Fibroblast of mammary gland (primary cell): ENCODE measurements at places on chromosomes 7 and 10.
A peak's percentile ranks its signal among the peaks of the same experiment; 100 is the strongest.

- DNase-seq = peak; percentile 96
Measured at GRCh38 chr10:119658274-119658673, 7.1 kb downstream of the BAG3 start.

DNA sequence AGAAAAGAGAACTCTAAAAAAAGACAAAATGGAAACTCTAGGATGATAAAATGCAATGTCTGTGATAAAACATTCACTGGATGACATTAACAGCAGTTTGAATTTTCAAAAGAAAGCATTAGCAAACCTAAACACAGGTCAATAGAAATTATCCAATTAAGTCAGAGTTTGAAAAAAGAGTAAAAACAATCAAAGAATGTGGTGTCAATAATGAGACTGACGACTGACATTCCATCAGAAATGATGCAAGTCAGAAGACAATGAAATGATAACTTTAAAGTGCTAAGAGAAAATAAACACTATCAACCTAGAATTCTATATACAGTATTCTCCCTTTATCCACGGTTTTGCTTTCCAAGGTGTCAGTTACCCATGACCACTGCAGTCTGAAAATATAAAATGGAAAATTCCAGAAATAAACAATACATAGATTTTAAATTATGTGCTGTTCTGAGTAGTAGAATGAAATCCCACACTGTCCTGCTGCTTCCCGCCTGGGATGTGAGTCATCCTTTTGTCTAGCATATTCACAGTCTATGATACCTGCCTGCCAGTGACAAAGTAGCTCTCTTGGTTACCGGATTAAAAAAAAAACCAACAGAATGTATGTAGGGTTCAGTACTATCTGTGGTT is 38.3 kb upstream of the SFMBT2 start:
- no peak for DNase-seq

DNA sequence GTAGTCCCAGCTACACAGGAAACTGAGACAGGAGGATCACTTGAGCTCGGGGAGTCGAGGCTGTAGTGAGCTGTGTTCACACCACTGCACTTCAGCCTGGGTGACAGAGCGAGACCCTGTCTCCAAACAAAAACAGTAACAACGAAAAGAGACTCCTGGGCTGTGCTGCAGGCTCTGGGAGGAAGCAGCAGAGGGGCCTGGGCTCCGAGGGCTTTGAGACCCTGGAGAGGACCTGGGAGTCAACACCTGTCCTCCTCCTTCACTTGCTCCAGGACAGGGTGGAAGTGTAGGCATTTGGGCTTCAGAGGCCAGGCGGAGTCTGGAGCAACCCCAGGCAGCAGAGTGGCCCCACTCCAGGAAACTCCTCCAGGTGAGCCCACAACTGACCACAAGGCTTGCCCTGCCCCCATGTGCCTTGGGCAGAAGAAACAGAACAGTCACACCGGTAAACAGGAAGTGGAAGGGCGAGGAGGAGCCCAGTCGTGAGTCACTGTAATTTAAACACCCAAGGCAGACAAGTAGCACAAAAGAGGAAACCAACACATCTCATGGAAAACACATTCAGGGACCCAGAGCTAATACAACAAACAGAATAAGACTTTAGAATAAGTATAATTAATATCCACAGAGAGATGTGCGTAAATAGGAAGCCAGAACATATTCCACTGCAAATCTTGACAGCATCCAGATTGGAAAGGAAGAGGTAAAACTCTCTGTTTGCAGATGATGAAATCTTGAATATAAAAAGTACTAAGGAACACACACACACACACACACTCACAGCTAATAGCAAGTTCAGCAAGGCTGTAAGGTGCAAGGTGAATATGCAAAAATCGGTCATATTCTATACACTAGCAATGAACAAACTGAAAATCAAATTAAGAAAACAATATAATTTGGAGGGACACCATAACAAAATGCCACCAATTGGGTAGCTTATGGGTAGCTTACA is 20.5 kb upstream of the RASGEF1A start:
- no peak for DNase-seq

DNA sequence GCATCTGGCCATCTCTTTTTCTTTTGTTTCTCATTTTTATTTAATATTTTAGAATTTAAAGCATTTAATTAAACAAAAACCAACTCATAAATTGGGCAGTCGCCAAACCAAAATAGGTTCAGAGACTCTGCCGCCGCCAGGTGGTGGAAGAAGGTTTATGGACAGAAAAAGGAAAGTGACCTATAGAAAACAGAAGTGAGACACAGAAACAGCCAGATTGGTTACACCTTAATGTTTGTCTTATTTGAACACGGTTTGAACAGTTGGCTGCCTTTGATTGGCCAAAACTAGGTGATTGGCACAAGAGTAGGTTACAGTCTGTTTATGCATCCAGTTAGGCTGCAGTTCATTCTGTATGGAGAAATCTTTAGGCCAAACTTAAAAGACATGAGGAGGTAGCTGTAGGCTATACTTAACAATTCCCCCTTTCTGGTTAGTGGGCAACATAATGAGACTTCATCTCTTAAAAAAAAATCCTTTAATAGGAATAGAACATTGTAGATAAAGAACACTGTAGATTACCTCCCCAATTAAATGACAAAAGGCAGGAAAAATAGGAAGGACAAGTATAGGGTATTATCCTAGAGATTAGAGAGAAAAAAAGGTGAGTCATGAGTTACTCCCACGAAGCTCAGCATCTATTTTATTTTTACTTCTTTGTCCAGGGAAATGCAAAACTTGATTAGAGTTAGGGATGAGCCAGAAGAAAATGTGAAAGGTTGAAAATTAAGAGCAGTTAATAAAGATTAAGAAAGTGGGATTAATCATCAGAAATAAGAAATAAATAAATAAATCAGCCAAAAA is 23.9 kb upstream of the CYCS start:
- no peak for DNase-seq

DNA sequence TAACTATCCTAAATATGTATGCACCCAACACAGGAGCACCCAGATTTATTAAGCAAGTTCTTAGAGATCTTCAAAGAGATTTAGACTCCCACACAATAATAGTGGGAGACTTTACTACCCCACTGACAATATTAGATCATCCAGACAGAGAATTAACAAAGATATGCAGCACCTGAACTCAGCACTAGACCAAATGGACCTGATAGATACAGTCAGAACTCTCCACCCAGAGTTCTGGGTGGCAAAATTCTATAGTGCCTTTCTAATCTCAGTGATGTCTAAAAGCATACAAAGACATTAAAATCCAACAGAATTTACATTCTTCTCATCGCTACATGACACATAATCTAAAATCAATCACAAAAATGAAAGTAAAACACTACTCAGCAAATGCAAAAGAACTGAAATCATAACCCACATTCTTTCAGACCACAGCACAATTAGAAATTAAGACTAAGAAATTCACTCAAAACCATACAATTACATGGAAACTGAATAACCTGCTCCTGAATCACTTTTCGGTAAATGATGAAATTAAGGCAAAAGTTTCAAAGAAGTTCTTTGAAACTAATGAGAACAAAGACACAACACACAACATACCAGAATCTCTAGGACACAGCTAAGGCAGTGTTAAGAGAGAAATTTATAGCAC is 183.2 kb downstream of the AGMO start:
- no peak for DNase-seq

- peak; percentile 69 for DNase-seq
Measured at GRCh38 chr7:38660427-38661099, 29.4 kb upstream of the AMPH start.

DNA sequence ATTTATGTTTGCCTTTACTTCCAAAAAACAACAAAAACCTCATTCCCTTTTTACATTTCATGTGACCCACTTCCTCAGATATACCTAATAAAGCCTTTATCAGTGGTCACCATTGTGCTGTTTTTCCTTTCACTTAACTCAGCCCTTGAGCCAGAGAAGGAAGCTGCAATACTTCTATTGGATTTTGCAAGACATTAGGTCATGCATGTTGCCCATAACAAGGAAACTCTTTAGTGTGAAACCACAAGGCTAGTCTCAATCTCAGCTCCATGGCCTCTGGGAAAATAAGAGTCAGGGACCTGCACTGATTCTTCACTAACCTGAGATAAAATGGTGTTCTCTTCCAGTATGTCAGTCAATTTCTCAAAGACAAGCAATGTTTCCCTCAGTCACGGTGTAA is 27.8 kb downstream of the STEAP4 start:
- peak; percentile 73 for DNase-seq

DNA sequence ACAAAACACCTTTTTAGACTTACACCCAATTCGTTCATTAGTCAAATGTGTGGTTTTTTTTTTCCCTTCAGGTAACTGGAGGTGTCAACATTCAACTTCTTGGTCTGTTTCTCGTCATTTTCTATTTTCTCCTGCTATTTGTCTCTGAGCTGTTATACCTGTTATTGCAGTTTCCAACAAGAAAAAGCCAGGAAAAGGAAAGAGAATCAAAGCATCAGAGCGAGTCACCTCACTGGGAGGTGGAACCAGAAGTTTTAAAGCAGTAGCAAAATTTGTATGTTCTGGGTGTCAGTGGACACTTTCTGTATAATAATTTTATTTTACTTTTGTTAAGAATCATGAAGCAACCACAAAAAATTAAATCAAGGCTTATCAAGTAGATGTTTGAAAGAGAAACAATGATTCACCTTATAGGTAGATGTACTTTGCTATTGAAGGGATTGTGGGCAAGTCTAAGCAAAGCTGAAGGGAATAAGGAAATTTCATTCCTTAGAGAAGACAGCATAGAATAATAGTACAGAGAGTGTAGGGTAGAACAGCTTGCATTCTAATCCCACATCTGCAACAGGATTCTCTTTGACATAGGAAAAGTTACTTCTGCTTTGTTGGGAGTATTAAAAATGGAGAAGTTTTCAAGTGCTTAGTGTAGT is 675.8 kb downstream of the PCDH15 start:
- no peak for DNase-seq
